Mucosa of gallbladder (tissue), 1 donor: ENCODE measurements at places on chromosomes 16 and 17. TPM values are rescaled to one million over a fixed set of nuclear protein-coding genes. Genes with fewer than 3 reads are reported as not detected.

CIBAR2 gene
- total RNA-seq, result not detected

TMEM101 gene
- 33.4 TPM for total RNA-seq

PSKH1 gene
- total RNA-seq, result 31.6 TPM

PPL gene
- total RNA-seq, result 62.2 TPM

ODAD4 gene
- 1.6 TPM for total RNA-seq

CACNA1G gene
- 0.26 TPM for total RNA-seq

KREMEN2 gene
- total RNA-seq, result not detected

CX3CL1 gene
- total RNA-seq, result 19.7 TPM

TNFSF13 gene
- total RNA-seq, result 120 TPM

EMP2 gene
- 38.3 TPM for total RNA-seq

SCGB1C2 gene
- not detected for total RNA-seq

MYO1D gene
- 150 TPM for total RNA-seq

STH gene
- total RNA-seq, result not detected

SLC6A2 gene
- total RNA-seq, result 0.23 TPM

ICAM2 gene
- 14.8 TPM for total RNA-seq

NPIPB6 gene
- total RNA-seq, result 3.3 TPM

TPSG1 gene
- 1.6 TPM for total RNA-seq

CCDC78 gene
- total RNA-seq, result 3.3 TPM

TBC1D3B gene
- total RNA-seq, result 6.0 TPM

SLC16A13 gene
- 44.4 TPM for total RNA-seq

CCL16 gene
- total RNA-seq, result 0.35 TPM

PERCC1 gene
- not detected for total RNA-seq

SLC13A5 gene
- 0.52 TPM for total RNA-seq

CES1 gene
- total RNA-seq, result 704 TPM

EVPLL gene
- total RNA-seq, result 0.14 TPM

TBC1D3K gene
- total RNA-seq, result not detected
